ENCODE measurements at places on chromosomes 3 and 15. TPM values are rescaled to one million over a fixed set of nuclear protein-coding genes. Genes with fewer than 3 reads are reported as not detected.
A peak's percentile ranks its signal among the peaks of the same experiment; 100 is the strongest.

DNA sequence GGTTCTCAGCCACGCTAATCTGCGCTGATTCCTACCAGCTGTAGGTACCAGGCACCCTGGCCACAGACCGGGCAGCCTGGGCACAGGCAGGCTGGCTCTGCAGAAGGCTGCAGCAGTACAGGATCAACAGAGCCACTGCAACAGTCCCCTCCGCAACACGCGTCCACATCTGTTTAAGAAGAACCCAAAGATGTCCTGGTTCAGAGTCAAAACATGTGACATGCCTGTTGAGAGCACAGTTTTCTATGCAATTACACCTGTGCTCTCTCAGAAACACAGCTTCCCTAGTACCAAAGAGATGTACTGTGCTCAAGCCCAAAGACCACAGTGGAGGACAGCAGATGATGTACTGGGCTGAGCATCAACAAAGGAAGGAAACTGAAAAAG lies 18.8 kb downstream of the LRIG1 start:
- H3K4me3 ChIP-seq, result no peak overlapping the region
- no peak overlapping the region for H3K27ac ChIP-seq
- H3K4me1 ChIP-seq, result peaks cover 58% of the 10 kb centered on the region
- no peaks in the 10 kb centered on the region for H3K27me3 ChIP-seq
- H3K36me3 ChIP-seq, result no peaks in the 10 kb centered on the region
- no peak for DNase-seq

DNA sequence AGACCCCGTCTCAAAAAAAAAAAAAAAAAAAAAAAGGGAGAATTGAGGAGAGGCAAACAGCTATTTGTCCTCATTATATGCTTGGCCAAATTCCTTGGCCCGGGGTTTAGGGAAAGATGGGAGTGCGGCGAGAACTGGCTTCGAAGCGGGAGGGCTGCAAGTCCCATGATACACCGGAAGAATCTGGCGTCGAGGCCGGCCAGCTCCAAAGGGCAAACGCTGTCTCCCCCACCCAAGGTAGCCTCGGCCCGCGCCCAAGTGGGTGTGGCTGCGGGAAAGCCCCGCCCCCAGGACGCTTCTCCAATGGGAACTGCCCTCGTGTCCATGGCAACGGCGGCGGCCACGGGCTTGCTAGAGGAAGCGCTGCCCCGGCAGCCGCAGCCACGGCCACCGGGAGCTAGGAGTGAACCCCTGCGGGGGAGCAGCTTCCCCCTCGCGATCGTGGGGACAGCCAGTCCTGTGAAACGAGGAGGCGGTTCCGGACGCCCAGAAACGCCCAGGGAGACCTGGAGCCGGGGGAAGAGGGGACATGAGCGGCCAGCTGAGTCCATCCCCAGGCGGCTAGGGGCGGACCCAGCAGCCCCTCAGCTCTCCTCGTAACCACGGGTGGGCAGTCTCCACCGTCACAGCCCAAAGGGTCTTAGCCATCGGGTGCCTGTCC lies at the start of gene TTLL13:
TTLL13 (plus strand) TSS at position 354 of the 661 bp plus-strand sequence. CDS start 1,075 bp downstream, outside the sequence.
- no peaks in the 10 kb centered on the region for H3K4me1 ChIP-seq
- no peaks in the 10 kb centered on the region for H3K36me3 ChIP-seq
- peaks cover 13% of the 10 kb centered on the region for H3K27me3 ChIP-seq
- DNase-seq, result peak; percentile 96

GRCh38 chr15:73862276-73862675 lies 11.1 kb upstream of the TBC1D21 start:
- peaks cover 7% of the 10 kb centered on the region for H3K4me1 ChIP-seq
- no peak for DNase-seq
- H3K27ac ChIP-seq, result no peak overlapping the region
- H3K4me3 ChIP-seq, result no peak overlapping the region

DNA sequence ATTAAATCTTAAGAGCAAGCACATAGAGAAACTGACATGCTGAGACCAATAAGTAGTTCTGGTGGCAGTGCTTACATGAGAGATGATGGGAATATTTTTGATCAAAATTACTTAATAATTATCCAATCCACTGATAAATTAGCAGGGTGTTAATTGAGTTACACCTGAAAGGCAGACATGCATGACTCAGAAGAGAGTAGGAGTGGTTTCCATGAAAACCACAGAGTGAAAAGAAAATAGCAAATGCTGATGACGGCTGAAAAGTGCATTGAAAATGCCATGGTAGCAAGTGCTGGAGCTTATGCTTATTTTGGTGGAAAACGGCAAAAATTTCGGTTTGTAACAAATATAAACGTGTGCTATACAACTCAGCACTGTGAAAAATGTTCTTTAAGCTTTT lies 267.8 kb upstream of the LRRN1 start:
- no peak for DNase-seq
- no peaks in the 10 kb centered on the region for H3K4me1 ChIP-seq
- H3K27ac ChIP-seq, result no peak overlapping the region
- no peaks in the 10 kb centered on the region for H3K36me3 ChIP-seq
- H3K27me3 ChIP-seq, result no peaks in the 10 kb centered on the region

The C3orf20 gene
- total RNA-seq, result 0.19 TPM

The ANKRD34C gene
- total RNA-seq, result not detected

The IP6K2 gene
- 212 TPM for total RNA-seq

Data from progenitor cell of endocrine pancreas (in vitro differentiated cells).